ENCODE measurements at places on chromosomes 2 and 18.

DNA sequence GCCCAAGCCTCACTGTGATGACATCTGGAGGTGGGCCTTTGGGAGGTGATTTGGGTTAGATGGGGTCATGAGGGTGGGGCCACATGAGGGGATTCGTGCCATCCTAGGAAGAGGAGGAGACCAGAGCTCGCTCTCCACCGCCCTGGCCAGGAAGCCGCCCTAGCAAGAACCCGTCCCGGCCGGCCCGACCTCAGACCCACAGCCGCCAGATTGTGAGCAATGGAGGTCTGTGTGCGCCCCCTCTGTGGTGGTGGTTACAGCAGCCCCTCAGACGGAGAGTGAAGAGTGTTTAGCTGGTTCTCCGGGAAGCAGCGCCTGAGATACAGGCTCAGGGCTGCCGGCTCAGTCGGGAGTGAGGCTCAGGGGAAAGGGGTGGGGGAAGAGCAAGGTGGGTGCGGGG, 83.3 kb downstream of the RTP5 start:
- DNase-seq = no peak

DNA sequence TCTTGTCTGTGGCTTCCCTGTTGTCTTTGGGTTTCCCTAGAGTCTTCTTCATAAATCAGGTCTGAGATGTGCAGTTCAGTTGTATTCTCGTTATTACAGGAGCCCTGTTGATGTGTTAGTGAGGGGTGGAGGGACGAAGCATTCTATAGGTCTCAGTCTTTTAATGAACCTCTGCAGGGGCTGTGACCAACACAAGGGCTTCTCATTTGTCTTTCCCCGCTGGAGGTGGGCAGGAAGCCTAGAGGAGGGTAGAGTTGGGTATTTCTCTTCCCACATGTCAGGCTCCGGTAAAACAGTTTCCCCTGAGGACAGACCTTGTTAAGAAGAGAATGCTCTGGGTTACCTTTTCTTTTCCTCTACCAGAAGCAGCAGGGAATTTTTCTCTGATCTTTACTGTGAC, 31.2 kb downstream of the PROC start:
- DNase-seq = peak; percentile 59

DNA sequence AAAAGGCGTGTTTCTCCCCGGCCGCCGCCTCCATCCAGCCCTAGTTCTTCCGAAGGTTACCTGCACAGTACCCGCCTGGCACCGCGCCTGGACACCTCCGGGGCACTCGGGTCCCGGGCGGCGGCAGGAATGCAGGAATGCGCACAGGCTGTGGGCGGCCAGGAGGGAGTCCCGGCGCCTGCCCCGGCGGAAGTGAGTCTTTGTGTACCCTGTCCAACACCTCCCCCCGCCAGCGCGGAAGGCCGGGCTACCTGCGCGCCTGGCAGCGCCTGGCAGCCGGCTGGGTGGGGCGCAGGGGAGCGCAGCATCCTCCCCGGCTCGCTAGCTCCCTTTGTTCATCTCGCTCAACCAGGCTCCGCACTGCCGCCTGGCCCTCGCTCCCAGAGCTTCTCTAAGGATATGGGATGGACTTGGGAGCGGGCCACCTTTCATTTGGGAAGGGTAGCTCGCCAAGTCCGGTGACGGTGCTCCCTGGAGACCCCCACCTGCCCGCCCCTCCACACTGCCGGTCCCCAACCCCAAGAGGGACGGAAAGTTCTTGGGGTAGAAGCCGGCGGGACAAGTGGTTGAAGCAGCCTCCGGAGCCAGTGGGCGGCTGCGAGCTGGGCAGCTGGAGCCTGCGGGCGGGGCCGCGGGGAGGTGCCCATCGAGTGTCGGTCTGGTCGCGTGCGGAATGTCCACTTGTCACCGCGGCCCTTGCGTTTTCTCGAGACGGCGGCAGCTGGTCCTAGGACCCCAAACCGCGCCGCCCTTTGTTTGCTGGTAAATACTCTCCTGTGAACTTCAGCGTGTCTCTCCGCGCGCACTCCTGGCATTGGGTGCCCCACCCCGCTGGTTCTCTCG, 1.2 kb upstream of the ST6GAL2 start:
- peak; percentile 88 for DNase-seq

- DNase-seq = no peak
Measured at GRCh38 chr18:58784601-58785137, 80.0 kb upstream of the ZNF532 start.

DNA sequence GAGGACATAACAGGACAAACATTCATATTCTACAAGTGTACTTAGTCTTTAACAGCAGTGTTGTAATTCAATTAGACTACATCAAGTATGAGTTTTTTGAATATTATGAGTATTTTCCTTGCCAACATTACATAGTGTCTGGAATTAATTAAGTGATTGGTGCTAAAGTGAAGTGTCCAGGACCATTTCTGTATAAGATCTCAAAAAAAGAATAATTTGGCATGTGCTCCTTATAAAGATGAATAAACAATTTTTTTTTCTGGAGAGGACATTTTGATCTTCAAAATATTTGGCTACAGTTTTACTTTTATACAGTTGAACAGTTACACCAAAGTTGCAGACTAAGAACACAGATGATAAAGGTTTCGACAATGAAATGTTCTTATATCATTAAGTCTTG, 15.1 kb upstream of the EPB41L3 start:
- no peak for DNase-seq

DNA sequence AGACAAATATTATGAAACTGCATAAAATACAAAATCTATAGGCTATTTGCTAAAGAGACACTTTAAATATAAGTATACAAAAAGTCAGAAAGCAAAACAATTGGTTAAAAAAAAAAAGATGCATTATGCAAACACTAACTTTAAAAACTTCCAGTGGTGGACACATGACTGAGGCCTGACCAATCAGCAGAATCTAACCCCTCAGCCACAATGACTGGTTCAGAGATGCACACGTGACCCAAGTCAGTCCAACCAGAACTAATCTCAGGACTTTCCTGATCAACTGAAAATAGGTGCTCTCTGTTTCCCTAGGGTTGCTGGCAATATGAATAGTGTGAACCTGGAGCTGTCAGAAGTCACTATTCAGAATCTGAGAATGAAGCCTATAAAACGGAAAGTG, 22.7 kb downstream of the DNER start:
- DNase-seq = no peak

- no peak for DNase-seq
Measured at GRCh38 chr2:14297340-14297739, 335.2 kb upstream of the LRATD1 start.

GRCh38 chr18:62959481-62959880, 244.1 kb downstream of the PHLPP1 start:
- DNase-seq = no peak

Data from osteocyte (in vitro differentiated cells).